DMS153 (cell line): ENCODE measurements at places on chromosomes 5 and 9.

GRCh38 chr9:89145097-89145496, 33.5 kb downstream of the SHC3 start:
- DNase-seq: no peak

GRCh38 chr5:168658394-168658793, 79.2 kb upstream of the PANK3 start:
- DNase-seq: no peak

GRCh38 chr9:112396416-112396815, 16.5 kb downstream of the HSDL2 start:
- DNase-seq: no peak

DNA sequence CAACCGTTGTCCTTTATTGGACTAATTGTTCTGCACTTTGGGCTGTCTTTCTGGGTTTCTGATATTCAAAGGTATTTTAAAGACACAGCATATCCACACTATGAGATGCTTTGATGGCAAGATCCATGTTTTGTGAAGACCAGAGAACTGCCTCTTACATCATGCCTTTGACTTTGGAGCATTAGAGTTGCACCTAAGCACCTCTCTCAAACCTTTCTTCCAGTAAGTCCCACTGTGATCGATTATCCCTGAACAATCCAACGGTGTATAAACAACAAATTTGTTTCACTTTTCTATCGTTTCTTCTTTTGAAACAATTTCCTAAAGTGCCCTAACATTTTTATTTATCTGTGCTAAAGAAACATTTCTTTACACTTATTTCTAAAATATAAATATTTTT, 144.4 kb downstream of the KCTD16 start:
- DNase-seq: no peak

- DNase-seq: no peak
These were observed 42.1 kb downstream of the RFK start for GRCh38 chr9:76352026-76352620.

GRCh38 chr9:27088981-27089380, 20.0 kb upstream of the TEK start:
- DNase-seq: no peak

DNA sequence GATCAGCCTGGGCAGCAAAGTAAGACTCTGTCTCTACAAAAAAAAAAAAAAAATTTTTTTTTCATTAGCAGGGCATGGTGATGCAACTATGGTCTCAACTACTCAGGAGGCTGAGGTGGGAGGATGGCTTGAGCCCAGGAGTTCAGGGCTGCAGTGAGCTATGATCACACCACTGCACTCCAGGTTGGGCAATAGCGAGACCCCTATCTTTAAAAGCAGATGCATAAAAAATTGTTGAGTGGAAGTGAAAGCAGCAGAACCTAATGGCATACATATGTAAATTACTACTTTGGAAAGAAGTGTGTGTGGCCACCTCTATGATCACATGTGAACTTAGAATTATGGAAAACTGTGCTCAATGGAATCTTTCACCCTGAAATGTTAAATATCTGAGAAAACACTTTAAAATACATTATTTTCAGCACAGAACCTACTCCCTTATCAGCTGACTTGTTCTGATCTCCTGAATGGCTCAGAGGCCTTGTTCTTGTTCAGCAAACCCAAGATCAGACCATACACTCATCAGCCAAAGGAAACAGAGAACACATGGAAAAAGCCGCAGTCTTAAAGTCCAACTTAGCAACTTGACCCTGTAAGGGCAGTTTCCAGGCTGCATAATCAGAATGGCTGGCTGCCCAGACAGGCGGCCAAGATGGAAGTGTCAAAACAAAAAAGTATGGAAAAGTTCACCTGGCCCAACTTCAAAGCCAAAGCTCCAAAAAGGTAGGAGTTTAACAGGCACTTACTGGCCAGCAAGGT, 56.5 kb downstream of the SIL1 start:
- DNase-seq: no peak

GRCh38 chr5:180669661-180670060, 20.3 kb upstream of the FLT4 start:
- no peak for DNase-seq
